Activated CD4-positive, alpha-beta T cell treated with anti-CD3 and anti-CD28 coated beads, Interleukin-2, Interleukin-4, amounts not matched to agents 100 ng/mL and 50 ng/mL, durations not matched to agents 16 hours and 8 hours (primary cell): ENCODE measurements at places on chromosomes 13 and 19.

DNA sequence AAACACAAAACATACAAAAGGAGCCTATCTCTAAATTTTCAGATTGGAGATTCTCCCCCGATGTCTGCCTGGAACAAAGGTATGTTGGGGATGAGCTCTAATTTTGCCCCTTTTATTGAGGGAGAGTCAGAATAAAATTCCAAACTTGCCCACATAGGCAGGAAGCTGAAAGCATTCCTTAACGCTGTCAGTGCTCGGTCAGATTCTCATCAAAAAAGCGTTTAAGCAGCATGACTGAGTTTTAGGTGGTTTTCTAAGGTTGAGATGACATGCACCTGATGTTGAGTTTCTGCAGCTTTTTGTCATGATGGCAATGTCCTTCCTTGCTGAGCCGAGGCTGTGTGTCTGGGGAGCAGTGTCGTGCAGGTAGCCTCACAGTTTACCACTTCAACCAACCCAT is 48.4 kb upstream of the MEDAG start:
- DNase-seq = no peak

- no peak for DNase-seq
These were observed 10.6 kb downstream of the FPR2 start for GRCh38 chr19:51771376-51772130.

DNA sequence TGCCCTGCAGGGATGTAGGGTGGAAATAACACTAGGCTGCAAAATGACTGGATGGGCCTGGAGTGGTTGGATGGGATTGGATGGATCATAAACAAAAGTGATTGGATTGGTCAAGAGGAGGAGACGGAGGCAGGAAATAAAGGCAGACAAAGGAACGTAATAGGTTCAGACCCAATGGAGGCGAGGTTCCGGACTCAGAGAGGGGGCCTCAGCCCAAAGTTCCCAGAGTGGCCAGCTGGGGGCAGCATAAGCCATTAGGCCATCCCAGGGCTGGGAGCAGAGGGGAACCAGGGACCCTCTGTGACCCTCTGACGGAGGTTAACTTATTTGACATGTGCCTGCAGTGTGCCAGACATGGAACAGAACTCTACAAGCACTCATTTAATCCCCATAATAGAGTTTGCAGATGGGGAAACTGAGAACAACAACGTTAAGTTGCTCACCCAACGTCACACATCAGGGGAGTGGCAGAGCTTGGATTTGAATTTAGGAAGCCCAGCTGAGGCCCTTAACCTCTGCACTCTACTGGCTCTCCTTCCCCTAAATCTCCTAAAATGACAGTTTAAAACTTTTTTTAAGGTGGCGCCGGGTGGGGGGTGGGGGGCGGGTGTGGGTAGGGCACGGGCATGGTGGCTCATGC is 15.3 kb upstream of the MAP1S start:
- peak; percentile 65 for DNase-seq

- no peak for DNase-seq
These were observed 19.8 kb upstream of the GNA15 start for GRCh38 chr19:3115916-3116602.
